Mesenteric fat pad (tissue), 1 donor: ENCODE measurements at places on chromosomes 6 and 20.

GRCh38 chr20:2320813-2321658, 25.2 kb downstream of the TGM3 start:
- DNase-seq: peak; percentile 69

- DNase-seq: no peak
These were observed 395.4 kb downstream of the CDC5L start for GRCh38 chr6:44782892-44783291.

- no peak for DNase-seq
These were observed at the start of gene MARCKS for GRCh38 chr6:113856625-113857555. MARCKS (plus strand) TSS chr6:113857345; CDS start chr6:113857746, 401 bp downstream.

- DNase-seq: no peak
These were observed 493.3 kb downstream of the ADGRB3 start for GRCh38 chr6:69128411-69128810.

DNA sequence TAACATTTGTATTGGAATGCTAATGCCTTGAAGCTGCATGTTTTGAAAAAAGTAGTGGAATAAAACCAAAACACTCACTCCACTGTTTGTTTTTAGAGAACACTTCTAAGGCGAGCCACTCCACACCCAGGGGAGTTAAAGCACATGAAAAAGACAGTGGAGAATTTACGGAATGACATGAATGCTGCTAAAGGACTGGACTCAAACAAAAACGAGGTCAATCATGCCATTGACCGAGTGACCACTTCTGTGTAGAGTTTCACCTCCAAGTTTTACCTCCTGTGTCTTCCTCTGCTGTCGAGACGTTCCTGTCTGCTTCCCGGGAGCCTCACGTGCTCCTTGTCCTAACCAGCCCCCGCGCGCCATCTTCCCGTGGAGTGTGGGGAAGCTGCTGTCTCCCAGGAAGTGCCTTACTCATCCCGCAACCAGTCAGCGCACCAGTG, 127.8 kb downstream of the LRRC1 start:
- DNase-seq: no peak

DNA sequence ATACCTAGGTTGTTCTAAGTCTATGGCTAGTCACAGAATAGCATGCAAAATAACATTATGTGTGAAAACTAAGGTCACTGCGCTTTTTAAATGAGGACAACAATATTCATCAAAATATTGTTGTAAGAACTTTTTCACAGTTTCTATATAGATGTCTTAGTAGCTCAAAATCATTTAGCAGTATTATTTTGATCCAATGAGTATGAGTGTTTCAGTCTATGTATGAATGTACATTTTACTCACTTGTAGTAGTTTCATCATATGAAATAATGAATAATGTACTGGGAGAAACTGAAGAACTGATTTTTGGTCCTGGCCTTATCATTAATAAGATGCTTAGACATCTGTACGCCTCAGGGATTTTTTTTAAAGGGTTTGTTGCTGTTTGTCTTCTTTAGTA, 16.5 kb upstream of the TMEM30A start:
- DNase-seq: no peak

GRCh38 chr6:113149511-113149910, 707.6 kb upstream of the MARCKS start:
- no peak for DNase-seq

- DNase-seq: no peak
These were observed 34.1 kb upstream of the EZR start for GRCh38 chr6:158853072-158853879.

- no peak for DNase-seq
These were observed 129.8 kb upstream of the GJE1 start for GRCh38 chr6:142002825-142003405.
